Caudate nucleus (tissue), 63 donors: ENCODE measurements at places on chromosomes 13 and 19.
A peak's percentile ranks its signal among the peaks of the same experiment; 100 is the strongest.

- DNase-seq, result no peak
Measured at GRCh38 chr19:50489461-50490011, 12.9 kb upstream of the GARIN5A start.

DNA sequence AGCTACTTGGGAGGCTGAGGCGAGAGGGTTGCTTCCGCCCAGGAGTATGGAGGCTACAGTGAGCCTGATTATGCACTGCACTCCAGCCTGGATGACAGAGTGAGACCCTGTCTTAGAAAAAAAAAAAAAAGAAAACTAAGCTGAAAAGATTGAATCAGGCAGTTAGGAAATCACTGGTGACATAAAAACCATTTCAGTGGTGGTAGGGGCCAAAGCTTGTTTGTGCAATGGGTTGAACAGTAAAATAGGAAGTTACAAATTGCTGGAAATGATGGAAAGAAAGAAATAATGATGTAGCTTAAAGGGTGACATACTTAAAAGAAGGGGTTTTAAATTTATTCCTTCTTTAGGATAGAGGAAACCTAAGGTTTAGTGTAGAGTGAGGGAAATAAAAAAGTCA is 4.8 kb upstream of the OXGR1 start:
- no peak for DNase-seq

DNA sequence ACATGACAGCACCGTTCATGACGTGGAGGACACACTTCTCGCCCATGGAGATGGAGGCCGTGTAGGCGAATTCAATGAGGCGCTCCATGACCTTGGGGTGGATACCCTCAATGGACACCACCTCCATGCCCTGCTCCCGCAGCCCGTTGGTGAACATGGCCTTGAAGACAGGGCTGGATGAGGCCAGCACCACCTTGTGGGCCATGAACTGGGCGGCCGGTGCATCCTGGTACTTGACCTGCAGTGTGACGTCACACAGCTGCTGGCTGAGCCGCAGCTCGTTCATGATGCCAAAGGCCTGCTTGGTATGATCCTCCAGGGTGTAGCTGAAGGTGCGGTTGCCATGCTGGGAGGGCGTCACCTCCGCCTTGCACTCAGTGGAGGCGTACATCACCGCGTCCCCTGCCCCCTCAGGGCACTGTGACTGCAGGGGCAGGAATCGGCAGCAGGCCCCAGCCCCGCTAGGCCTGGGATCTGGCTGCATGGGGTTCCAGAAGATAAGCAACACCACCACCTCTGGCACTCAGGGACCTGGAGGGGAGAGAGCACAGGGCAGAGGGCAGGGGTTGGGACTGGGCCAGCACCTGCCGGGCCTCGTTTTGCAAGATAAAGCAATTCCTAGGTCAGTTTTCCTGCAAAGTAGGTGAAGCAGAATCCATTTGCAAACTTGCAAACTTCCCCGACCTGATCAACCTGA is 3.5 kb downstream of the KEAP1 start:
- DNase-seq, result no peak

- DNase-seq, result no peak
Measured at GRCh38 chr13:35629026-35629425, 152.5 kb upstream of the MAB21L1 start.

GRCh38 chr19:12789904-12790619 is 1.2 kb upstream of the JUNB start:
- peak; percentile 89 for DNase-seq
